Activated naive CD4-positive, alpha-beta T cell treated with Interleukin-2 at 50 U/mL for 16 hours (primary cell): ENCODE measurements at places on chromosomes 6 and 20.

DNA sequence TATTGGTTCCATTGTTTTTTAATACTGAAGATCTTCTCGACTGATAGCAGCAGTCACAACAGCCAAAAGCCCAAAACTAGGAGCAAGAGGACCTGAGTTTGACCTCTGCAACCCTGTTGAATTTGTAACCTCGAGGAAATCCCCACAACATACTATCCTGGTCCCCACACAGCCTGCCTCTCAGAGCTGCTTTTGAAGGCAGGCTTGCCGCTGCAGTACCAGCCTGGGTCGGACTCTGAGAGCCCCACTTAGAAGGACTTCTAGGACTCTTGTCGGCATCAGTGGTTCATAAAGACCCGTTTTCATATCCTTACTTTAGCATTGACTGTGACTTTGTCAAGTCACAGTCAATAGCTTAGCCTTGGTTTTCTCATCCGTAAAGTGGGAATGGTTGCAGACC is 49.3 kb downstream of the EBF4 start:
- no peak for DNase-seq

GRCh38 chr6:53347921-53348370 is 804 bp downstream of the ELOVL5 start:
- peak; percentile 52 for DNase-seq

GRCh38 chr6:45684476-45684875 is 306.7 kb upstream of the SUPT3H start:
- no peak for DNase-seq

GRCh38 chr6:47196113-47196512 is 113.6 kb downstream of the TNFRSF21 start:
- DNase-seq: no peak

- DNase-seq: no peak
Measured at GRCh38 chr20:50848341-50848808, 53.5 kb downstream of the BCAS4 start.

DNA sequence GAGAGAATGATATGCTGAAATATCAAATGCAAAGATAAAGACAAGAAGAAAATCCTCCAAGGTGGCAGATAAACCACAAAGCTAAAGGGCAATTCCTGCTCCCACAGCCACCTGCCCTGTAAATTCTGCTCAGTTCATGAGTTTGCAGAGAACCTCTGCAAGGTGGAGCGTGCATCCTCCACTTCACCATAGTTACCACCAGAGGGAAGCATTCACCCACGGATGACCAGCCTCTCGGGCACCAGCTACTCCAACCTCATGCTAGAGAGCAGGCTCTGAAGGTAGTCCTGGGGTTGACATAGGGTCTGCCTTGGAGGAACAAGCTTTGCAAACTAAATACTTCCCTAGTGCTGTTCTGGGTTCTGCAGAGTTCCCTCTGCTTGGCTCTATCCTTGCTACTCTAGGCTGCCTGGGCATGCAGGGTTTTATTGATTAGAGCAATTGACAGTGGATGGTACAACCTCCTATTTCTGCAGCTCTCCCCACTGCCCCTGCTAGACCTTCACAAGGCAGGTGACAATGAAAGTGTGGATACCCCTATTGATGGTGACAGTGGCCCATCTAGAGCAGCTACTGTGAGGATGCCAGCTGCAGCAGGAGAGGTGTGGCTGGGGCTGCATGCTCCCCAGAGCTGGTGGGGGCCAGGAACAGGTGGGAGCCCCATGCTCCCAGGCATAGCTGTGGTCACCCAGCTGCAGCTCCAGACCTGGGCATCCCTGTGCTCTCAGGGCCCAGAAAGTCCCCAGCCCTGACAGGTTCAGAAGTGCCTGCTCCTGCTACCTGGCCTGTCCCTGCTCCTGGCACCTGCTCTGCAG is 51.1 kb downstream of the GGTLC1 start:
- DNase-seq: peak; percentile 57

DNA sequence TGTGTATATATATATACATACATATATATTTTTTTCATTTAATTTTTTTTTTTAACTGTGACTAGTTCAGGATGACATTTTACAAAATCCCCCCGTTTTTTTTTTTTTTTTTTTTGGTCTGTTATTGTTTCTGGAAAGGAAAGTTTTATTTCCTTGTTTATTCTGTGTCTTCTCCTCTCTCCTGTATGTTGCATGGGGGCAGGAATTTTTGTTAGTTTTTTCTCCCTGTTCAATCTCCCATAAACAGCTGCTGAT is 32.4 kb upstream of the TXLNB start:
- no peak for DNase-seq

GRCh38 chr6:128271527-128271926 is 248.9 kb downstream of the PTPRK start:
- DNase-seq: no peak
